NCI-H1436 (cell line): ENCODE measurements at places on chromosomes 12 and 14.
A peak's percentile ranks its signal among the peaks of the same experiment; 100 is the strongest.

DNA sequence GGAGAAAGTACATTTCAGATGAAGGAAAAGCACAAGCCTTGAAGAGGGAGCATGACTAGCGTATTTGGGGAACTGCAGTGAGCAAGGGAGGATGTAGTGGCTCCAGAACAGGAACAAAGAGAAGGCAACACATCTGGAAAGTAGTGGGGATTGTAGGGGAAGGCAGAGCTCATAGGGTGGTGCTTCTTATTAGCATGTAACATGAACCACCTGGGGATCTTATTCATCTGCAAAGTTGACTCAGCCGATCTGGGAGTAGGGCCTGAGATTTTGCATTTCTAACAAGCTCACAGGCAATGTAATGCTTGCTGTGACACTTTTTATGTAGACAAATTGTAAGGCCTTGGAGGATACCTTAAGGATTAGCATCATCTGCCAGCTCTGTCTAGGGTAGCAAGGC, 447.3 kb downstream of the NELL2 start:
- DNase-seq: no peak

DNA sequence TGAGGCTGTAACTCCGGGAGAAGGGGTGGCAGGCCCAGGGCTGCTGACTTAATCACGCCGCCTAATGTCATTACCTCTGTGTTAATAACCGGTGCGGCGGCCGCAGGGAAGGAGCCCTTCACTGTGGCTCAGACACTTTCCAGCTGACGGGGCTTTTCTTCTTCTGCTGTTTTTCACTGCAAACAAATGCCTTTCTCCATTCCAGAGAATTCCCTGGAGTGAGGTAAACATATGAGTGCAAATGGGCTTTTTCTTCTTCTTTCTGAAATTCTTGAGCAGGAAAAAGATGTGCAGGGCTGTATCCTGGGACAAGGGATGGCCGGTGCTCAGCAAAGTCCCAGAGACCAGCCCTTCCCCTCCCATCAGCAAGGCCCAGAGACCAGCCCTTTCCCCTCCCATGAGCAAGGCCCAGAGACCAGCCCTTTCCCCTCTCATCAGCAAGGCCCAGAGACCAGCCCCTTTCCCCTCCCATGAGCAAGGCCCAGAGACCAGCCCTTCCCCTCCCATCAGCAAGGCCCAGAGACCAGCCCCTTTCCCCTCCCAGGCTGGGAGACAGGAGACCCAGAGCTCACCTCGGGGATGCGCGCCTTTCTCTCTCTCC, 33.4 kb upstream of the FAM181A start:
- no peak for DNase-seq

DNA sequence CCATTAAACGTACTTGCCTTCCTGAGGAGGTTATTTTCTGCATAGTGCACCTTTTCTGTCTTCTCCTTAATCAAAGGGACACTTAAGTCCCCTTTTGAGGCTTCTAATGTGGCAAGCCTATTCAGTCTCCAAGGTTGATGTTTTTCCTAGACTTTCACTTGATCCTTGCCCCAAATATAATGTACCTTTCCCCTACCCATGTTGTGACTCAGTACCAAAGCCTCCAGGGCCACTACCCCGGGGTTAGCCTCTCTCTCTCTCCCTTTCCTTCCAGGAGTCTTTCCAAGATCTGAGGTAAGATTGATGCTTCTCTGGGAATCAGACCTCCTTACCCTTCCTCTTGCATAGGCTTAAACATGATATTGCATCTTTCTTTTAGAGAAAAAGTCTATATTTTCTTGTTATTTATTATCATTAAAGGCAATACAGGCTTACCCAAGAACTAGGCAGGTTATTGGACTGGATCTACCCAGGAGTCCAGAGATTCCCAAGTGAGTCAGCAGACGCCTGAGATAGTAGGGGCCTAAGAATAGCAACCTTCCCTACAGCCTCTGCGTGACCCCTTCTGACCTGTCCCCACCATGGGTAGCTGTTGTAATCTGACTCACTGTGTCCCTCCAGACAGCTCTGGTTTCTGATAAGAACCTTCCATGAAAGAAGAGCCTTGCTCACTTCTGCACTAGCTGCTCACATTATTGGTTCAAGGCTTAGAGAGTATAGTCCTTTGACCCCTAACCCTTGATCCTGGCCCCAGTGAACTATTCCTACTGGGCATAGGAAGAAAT, 172.9 kb downstream of the ZFP36L1 start:
- no peak for DNase-seq

GRCh38 chr12:93846936-93847516, 169.9 kb downstream of the CRADD start:
- DNase-seq: no peak

- peak; percentile 89 for DNase-seq
Observed at GRCh38 chr14:102539544-102540314, 30.2 kb upstream of the ANKRD9 start.

DNA sequence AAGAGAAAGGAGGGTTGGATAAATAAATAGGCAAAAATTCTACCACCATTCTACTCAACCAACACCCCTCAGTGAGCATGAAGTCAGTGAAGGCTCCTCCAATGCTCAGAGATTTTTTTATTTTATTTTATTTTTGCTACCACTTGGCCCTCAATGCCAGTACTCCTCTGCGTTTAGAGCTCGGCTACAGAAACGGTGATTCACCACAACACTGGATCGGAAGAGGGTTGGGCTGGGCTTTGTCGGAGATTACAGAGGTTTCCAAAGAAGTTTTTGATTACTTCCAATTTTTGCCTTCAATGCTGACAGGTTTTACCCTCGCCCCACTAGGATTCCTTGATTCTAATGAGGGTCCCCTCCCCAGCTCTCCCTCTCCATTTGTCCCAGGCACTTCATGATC, 1027.2 kb upstream of the TMEM132C start:
- no peak for DNase-seq

DNA sequence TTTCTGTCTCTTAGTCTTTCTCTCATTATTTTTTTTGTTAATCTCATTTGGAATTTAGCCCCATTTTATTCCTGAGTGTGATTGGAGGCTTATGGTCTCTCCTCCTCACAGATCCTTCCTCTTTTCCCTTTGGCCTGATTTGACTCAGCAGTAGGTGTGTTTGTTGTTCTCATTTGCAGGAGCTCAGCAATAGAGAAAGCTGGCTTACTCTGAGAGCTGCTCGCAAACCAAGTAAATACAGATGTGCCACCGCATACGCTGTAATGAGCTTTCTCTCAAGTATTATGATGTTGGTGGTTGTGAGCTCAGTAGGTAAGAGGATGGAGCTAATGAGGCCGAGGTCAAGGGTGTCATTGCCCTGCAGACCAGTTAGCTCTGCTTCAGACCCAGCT, 206.5 kb downstream of the ETV6 start:
- DNase-seq: no peak

GRCh38 chr12:90337018-90337417, 618.0 kb downstream of the CCER1 start:
- DNase-seq: no peak

DNA sequence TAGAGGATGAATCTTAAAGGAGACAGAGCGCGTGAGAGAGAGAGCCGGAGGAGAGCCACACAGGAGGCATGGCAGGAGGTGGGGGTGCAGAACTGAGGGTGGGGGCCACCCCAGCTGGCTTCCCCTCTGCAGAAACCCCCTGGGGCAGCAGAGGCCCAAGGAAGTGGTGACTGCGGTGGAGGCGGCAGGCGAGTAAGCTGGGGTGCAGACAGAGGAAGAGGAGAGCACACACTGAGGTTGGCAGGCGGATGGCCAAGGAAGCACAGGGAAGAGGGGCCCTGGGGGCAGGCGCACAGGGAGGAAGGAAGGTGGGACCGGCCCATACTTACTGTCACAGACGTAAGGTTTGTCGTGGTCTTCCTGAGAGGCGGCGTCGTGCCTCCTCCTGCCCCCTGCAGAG, 179.8 kb downstream of the DPF3 start:
- DNase-seq: no peak

DNA sequence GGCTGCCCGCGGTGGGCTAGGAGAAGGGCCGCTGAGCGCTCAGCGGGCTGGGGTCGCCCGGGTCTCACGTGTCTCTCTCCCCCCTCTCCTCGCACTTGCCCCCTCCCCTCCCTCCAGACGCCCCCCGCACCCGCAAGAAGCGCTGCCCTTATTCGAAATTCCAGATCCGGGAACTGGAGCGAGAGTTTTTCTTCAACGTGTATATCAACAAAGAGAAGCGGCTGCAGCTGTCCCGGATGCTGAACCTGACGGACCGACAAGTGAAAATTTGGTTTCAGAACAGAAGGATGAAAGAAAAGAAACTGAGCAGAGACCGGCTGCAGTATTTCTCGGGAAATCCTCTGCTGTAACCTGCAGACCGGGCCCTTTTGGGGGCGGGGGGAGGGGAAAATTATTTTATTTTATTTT, 314 bp upstream of the HOTAIR start:
- no peak for DNase-seq

- DNase-seq: no peak
Observed at GRCh38 chr12:83141460-83141994, 454.8 kb downstream of the TMTC2 start.

GRCh38 chr12:106415134-106415533, 57.6 kb downstream of the POLR3B start:
- no peak for DNase-seq

GRCh38 chr12:227923-228845, 14.2 kb upstream of the SLC6A12 start:
- DNase-seq: no peak

DNA sequence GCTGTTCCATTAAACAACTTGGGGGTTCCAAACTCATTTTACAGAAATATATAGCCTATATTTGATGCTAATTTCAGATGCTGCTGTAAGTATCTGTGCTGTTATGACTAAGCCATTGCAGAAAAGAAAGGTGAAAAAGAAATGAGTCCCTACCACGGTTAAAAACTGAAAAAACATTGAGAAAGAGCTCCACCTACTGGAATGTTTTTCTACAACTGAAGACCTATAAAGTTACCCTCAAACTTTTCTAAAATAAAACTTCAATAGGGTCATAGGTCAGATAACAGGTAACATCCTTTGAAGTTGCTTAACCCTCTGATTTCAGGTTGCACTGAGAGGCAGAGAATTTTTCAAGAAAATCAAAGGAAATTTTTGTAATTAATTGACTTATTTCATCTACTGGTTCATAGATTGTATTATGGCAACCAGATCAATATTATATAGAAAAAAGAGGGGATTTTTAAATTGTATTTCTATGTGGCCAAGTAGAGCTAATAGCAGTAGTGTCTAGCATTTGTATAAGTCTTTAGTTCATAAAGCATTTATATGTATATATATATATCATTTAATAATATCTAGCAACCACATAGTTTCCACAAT, 279.9 kb downstream of the RPS29 start:
- no peak for DNase-seq

GRCh38 chr14:77023001-77023996, 5.2 kb downstream of the IRF2BPL start:
- peak; percentile 30 for DNase-seq

DNA sequence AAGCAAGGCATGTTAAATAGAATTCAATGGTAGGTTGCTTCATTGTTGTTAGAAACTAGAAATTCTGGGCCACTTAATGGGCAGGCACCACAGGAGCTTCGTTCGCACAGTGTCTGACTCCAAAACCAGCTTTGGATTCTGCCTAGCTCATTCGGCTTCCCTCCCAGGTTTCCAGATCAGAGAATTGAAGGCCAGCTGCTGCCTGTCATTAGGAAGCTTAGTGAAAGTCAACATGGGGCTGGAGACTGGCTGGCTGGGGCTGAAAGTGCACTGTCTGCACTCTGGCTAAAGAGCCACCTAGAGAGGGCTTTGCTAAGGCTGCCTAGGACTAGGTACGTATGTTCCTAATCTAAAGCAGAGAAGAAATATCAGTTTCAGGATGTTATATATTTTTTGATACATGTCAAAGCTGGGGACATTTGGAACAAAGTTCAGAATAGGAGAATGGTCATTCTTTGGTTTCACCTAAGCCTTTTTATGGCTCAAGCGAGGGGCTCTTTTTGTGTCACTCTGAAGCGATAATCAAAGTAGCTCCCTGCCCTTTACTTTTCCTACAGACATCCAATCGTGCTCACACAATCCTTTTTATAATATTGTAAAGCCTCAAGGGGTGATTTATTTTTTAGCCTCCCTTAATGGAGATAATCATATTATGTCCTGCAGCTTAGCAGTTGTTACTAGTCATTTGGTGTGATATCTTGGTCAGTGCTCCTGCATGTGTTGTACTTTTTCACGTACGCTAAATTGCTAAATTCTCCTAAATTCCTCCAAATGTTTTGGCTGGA, 238.5 kb upstream of the NAV3 start:
- DNase-seq: no peak

DNA sequence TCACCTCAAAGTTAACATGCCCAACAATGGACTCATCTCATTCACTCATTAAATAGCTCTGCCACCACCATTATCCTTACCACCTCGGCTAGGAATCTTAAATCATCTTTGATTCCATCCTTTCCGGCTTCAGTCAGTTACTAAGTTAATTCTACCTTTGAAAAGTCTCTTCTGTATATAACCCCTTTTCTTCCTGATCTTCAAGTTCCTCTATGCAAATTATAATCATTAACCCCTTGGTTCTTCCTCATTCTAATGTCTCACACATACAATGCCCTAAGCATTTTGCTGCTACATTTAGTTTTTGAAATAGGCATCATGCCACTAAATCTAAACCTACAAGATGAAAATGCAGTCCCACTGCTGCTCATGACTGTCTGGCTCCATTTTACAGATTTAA, 51.6 kb downstream of the ATP2B1 start:
- DNase-seq: no peak

DNA sequence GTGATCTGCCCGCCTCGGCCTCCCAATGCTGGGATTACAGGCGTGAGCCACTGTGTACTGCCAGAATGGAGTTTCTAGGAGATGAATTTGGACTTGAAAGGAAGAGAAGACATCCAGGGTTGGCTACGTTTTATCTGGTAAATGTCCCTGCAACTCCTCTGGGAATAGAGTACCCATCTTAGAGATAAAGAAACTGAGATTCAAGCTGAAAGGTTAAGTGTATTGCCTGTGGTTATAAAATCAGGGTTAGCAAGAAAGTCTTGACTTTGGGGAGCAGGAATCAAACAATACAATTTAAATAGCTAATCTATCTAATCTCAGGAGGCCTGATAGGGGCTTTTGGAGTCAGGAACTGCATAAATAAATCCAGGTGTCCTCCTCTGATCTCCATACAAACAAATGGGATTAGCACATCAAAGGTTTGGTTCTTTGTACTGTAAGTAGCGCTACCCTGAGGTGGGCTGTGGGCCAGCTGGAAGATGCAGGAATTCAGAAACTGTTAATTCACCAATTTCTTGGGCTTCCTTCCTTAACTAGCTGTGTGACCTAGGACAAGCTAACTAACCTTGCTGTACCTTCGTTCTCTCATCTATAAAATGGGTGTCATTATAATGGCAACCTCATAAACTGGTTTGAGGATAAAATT, 45.1 kb downstream of the TBX3 start:
- DNase-seq: no peak

GRCh38 chr12:92546259-92546634, 156.5 kb upstream of the PLEKHG7 start:
- no peak for DNase-seq

DNA sequence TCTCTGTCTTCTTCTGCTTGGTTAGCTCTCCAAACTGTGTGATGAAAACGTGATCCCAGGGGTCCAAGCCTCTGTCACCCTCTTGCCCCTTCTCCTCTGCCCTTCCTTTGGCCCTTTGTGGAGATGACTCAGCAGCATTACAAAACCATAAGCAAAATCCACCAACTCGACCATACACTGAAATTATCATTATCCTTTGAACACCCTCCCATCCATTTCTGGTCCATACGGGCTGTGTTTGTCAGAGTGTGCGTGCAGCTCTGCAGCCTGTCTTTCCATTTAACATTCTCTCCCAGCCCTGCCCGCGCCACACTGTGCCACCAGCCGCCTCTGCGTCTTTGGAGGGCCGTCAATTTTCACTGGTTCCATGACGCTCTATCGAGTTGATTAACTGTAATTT, 69.2 kb downstream of the SLC25A47 start:
- peak; percentile 65 for DNase-seq
